Bronchial smooth muscle cell (primary cell): ENCODE measurements at places on chromosomes 2 and 18. TPM values are rescaled to one million over a fixed set of nuclear protein-coding genes. Genes with fewer than 3 reads are reported as not detected.

SLC16A14 gene
- 1.7 and 6.1 TPM in 2 replicates for total RNA-seq

COLEC12 gene
- 64.0 and 144 TPM in 2 replicates for total RNA-seq

SRSF7 gene
- 93.9 and 147 TPM in 2 replicates for total RNA-seq

MYCN gene
- not detected in 2 replicates for total RNA-seq

RAB3GAP1 gene
- total RNA-seq: 74.3 and 74.7 TPM in 2 replicates

TXNDC9 gene
- 16.1 and 35.3 TPM in 2 replicates for total RNA-seq
